Psoas muscle (tissue), 8 donors: ENCODE measurements at places on chromosomes 11 and 22. TPM values are rescaled to one million over a fixed set of nuclear protein-coding genes. Genes with fewer than 3 reads are reported as not detected.

Gene C11orf87
- not detected for polyA plus RNA-seq

Gene OR51F2
- polyA plus RNA-seq, result not detected

DNA sequence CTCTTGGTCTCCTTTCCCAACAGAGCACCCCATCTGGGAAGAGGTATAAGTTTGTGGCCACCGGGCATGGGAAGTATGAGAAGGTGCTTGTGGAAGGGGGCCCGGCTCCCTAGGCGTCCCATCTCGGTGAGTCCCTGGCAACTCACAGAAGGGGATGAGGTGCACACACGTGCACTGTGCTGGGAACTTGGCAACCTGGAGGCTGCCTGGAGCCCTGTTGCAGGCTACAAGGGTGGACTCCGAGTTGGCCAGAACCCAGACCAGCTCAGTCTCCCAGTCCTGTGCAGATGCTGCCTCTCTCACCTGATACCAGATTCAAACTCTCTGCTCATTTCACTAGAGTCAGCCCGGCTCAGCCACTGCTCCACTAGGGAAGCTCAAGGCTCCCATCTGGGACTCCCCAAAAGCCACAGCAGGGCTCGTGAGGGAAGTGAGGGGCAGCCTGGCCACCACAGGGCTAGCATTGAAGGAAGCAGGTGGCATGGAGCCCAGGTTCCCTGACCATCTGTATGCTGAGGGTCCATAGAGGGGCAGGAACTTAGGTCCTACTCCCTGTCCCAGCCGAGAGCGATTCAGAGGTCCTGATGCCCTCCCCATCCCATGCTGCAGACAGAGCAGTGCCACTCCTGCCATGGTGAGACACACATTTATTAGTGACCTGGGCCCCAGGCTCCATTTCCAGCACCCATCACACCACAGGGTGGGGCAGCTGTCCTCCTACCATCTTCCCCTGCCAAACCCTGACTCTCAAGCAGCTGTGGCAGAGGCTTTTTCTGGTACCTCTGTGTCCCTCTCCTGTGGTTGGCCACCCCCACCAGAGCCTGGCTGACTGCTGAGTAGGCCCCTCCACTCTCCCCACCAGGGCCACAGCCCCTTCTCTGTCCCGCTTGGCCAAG is 4.0 kb downstream of the PRR33 start:
- DNase-seq, result no peak

DNA sequence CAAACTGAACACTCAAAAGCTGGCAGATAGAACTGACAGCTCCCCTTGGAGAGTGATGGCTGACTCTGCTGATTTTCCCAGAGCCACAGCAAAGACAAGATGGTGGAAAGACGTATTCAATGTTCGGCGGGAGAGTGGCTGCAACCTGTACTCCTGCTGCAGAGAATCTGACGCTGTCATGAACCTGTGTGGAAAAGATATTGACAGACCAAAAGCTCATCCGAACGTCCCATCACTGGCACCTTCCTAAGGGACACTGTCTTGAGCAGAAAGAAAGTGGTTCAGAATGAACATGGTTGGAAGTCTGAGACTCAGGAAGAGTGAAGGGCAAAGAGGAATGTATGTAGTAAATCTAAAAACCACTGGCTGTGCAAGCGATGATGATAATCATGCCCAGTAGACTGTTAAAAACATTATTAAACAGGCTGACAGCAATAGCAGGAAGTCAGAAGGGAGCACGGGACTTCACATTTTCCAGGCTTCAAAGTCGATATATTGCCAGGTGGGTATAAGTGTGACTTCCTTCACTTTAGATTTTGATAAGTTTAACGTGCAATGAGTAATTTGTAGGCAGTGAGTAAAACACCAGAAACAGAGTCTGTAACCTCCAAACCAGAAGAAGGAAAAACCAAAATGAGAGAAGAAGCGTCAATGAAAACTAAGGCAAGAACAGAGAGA is 6.2 kb upstream of the IL17REL start:
- no peak for DNase-seq

GRCh38 chr11:107043242-107044006 is 25.1 kb upstream of the GUCY1A2 start:
- DNase-seq, result no peak

DNA sequence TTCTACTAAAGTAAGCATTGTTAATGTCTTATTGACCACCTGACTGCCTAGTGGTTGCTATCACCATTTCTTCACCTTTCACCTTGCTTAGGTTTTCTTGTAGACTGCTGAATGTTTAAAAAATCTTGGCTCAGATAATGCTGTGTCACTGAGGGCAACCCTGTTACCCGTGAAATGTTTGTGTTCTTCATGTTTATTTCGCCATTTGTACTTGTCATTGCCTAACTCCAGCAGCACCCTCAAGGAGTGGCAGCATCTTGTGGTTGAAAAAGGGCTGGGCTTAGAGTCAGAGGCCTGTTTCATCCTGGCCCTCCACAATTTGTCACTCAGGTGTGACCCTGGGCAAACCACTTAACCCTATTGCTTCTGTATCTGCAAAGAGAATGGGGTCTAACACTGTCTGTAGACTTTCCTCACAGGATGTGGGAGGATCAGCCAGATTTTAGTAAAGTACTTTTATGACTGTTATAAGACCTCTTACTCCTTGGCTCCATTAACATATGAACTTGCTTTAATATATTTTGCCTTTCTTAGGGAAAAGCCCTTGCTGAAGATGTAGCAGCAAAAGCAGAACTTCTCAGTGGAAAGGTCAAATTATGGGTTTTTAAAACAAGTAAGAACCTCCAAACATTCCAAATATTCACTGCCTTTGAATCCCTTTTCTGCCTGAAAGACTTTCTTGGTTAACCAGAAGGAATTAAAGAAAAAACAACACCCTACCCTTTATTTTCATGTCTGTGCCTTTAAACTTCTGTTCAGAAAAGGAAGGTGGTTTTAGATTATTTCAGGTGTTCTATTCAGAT is 154.5 kb upstream of the C11orf87 start:
- no peak for DNase-seq

DNA sequence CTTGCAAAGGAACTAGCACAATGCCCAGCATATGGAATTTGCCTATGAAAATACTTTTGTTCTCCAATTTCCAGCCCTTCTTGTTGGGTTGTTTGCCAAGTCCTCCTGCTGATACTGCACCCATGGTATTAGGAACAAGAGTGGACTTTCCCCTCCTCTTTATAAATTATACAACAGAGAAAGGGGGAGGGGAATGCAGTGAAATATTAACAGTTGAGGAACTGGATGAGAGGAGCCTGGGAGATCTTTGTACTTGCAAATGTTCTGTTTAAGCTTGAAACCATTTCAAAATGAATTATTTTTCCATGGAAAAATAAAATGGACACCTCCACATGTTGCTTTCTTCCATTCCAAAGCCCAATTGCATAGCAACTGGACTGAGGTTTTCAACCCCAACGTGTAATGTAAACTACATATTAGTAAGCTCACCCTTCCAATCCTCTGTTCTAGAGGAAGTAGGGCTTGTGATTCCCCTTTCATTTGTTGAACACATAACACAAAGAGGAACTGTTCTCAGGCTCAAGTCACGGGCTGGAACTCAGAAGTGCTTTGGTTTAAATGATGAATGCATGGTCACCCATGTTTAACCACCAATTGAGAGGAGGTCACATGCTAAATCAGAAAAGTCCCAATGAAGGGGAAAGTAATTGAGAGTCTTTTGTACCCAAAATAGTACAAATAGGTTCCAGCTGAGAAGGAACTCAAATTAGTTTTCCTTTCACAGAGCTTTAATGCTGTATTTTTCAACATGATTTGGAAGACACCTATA is 66.2 kb upstream of the ZC3H12C start:
- DNase-seq, result no peak
